ENCODE measurements at places on chromosomes 5 and 9. TPM values are rescaled to one million over a fixed set of nuclear protein-coding genes. Genes with fewer than 3 reads are reported as not detected.

FGF1 gene
- 3.3 TPM for total RNA-seq

SQSTM1 gene
- total RNA-seq, result 861 TPM

DOCK8 gene
- total RNA-seq, result under 0.01 TPM

FAM120A gene
- 87.3 TPM for total RNA-seq

TAF11L10 gene
- total RNA-seq, result not detected

SVEP1 gene
- total RNA-seq, result 9.2 TPM

FOXD4L6 gene
- 0.37 TPM for total RNA-seq

CLIC3 gene
- 3.3 TPM for total RNA-seq

CDC20B gene
- total RNA-seq, result not detected

DMGDH gene
- total RNA-seq, result 0.30 TPM

TNFSF8 gene
- total RNA-seq, result not detected

TMEM171 gene
- 1.8 TPM for total RNA-seq

DNM1 gene
- total RNA-seq, result 14.2 TPM

CEL gene
- total RNA-seq, result 0.46 TPM

CCDC180 gene
- total RNA-seq, result 1.4 TPM

PHYHD1 gene
- total RNA-seq, result 2.1 TPM

FIBCD1 gene
- 26.0 TPM for total RNA-seq

TIMD4 gene
- not detected for total RNA-seq

OR1J2 gene
- total RNA-seq, result not detected

EGR1 gene
- 2.1 TPM for total RNA-seq

MEGF10 gene
- 0.14 TPM for total RNA-seq

NEUROG1 gene
- total RNA-seq, result not detected

ANXA2R gene
- 1.2 TPM for total RNA-seq

SV2C gene
- total RNA-seq, result not detected

GABRG2 gene
- total RNA-seq, result not detected

BRINP1 gene
- not detected for total RNA-seq

KIF4B gene
- 0.09 TPM for total RNA-seq

GPR151 gene
- total RNA-seq, result not detected

ZNF454 gene
- total RNA-seq, result 3.6 TPM

ORM1 gene
- not detected for total RNA-seq

DMRTA1 gene
- total RNA-seq, result 1.1 TPM

ANGPTL2 gene
- 19.0 TPM for total RNA-seq

HCN1 gene
- not detected for total RNA-seq

CDHR2 gene
- total RNA-seq, result 0.05 TPM

Measured in smooth muscle cell of the umbilical artery (primary cell).